ENCODE measurements at places on chromosomes 3 and 15.
A peak's percentile ranks its signal among the peaks of the same experiment; 100 is the strongest.

DNA sequence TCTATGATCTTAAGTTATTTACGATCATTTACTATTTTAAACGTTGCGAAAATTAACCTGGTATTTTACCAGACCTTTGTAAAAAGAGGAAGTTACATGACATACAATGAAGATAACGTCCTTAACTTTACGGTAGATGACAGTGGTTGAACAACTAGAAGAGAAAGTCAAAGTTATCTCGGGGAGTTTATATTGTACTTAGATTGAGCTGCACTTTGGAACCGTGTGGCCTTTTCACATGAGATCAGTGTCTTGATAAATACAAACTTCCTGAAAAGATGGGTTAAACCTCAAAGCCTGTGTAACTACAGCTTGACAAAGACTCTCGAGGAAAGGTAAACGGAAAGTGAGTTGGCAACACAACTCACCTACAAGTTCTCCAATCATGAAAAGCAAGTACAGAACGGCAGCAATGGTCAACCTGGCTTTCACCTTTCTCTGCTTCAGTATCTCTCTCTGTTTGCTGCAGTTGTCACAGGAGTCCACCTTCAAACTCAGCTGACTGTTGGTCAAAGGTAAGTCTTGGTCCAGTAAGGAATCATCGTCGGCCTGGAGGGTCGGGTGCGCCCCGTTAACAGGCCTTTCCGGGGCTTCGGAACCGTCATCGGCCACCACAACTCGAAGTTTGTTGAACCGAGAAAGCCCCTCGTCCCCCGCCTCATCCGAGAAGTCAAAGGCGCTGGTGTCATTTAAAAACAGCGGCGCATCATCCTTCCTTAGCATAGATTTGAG lies 793 bp downstream of the SLC30A4 start:
- H3K4me1 ChIP-seq, result peaks cover 36% of the 10 kb centered on the region
- H3K27ac ChIP-seq, result peak overlapping the region; percentile 93
- no peaks in the 10 kb centered on the region for H3K27me3 ChIP-seq
- DNase-seq, result no peak
- peaks cover 15% of the 10 kb centered on the region for H3K36me3 ChIP-seq
- H3K4me3 ChIP-seq, result peak overlapping the region; percentile 90

DNA sequence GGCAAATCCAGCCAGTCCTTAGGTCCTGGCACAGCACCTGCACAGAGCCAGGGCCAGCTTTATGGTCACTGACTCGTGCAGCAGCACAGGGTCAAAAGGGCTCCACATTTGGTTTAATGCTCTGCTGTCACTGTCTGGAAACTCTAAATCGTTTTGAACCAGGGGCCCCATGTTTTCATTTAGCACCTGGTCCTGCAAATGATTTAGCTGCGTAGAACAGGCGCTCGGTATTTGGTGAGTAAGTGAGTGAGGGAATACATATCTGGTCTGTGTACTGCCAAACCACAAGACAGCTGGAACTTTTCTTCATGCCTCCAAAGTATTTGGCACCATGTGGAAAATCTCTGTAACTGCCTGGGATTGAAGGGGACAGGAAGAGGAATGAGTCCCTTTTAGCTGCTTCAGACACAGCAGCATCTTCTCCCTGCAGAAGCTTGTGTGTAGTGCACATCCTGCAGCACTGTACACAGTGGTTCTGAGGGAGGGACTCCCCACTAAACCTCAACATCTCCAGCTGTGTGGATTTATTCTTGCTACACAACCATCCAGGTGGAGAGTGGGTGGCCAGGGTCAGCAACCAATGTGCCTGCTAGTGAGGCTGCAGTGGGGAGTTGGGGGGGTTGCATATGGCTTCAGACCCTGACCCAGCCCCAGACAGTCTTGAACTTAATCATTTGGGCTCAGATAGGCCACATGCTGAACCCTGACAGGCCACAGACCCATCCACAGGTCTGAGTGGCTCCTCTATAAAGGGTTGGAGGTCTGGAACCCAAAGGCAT lies 1.1 kb downstream of the SH2D7 start:
- DNase-seq, result no peak
- no peaks in the 10 kb centered on the region for H3K27me3 ChIP-seq
- no peaks in the 10 kb centered on the region for H3K36me3 ChIP-seq

DNA sequence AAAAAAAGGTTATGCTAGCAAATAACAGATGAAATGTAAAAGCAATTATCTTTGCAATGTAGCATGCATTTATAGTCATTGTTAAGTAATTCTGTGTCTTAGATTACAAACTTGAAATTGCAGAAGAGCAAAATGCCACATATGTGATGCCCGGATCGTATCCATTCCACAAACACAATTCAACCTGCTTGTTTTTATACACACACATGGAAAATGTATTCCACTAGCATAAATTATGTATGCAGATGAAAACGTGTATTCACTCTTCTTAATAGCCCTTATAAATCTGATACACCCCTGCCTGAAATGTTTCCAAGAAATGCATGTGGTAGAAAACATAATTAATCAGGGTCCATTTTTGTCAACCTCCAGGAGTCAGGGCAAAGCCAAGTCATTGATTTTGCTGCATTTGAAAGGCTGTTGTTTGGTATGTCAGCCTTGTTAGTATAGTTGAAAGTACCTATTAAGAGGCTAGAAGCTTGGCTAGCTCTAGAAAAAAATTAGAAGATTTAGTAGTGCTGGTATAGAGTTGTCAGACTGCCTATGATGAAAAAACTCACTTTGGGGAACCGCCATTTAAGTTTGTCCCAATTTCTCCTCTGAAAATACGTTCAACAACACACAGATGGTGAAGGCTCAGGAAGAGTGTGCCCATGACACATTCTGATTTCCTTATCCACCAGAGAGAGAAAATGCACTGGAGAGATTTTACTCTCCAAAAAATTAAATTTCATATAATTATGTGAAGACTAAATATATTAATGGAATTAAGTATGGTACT lies 69.2 kb upstream of the TMC3 start:
- no peaks in the 10 kb centered on the region for H3K4me1 ChIP-seq
- peaks cover 2% of the 10 kb centered on the region for H3K36me3 ChIP-seq
- no peak overlapping the region for H3K4me3 ChIP-seq

DNA sequence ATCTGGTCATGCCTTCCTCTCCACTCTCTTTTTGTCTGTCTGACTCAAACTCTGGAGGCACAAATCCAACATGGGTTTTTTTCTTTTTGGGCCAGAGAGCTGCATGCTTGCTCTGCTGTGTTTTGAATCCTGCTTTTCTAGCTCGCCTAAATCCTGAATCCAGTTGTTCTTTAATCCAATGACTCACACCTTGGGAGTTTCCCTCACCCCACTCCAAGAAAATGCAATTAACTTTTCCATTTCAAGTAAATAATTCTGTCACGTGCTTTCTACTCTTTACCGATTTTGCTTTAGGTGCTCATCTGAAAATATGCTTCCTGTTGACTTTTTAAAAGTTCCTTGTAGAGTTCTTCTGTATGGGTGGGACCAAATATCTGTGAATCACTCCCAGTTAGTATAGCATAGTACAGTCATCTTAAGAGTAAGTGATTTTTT lies 47.6 kb downstream of the SLMAP start:
- no peaks in the 10 kb centered on the region for H3K27me3 ChIP-seq
- DNase-seq, result no peak
- H3K4me3 ChIP-seq, result no peak overlapping the region
- H3K27ac ChIP-seq, result peak overlapping the region; percentile 22
- peaks cover 10% of the 10 kb centered on the region for H3K4me1 ChIP-seq

DNA sequence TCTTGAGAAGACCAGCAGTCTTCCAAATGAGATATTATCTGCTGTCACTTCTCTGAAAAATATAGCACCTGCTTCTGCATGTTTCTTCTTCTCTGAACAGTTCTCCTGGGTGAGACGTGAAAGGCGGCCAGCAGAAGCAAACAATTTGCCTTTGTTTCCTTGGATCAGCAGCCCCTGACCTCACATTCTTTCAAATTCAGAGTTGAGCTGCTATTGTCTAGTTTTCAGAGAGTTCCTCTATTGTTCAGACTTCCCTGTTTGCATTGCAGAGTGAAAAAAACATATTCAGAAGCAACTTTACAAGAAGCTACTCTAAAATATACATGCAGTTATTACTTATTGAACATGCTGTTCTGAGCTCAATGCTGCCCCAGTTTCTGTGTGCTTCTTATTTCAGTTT lies 653.6 kb downstream of the NAALADL2 start:
- H3K4me1 ChIP-seq, result peaks cover 15% of the 10 kb centered on the region
- peaks cover 15% of the 10 kb centered on the region for H3K36me3 ChIP-seq
- DNase-seq, result no peak
- H3K4me3 ChIP-seq, result no peak overlapping the region
- H3K27me3 ChIP-seq, result no peaks in the 10 kb centered on the region

DNA sequence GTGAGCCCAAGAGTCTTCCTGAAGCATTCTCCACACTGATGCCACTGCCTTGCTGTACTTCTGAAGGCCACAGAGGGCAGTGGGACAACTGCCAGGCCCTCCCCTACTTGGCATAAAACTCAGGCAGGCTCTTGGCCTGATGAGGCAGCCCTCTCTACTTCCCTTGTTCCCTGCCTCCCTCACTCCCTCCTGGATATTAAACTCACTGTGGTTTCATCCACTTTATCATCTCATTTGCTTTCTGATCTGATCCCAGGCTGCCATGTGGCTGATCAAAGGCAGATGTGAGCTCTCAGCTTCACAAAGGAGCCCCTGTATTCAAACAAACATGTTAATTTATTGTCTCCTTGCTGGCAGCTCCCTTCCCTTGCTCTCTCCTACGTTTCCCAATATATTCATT lies 533.5 kb downstream of the IGSF11 start:
- no peaks in the 10 kb centered on the region for H3K36me3 ChIP-seq
- no peak overlapping the region for H3K4me3 ChIP-seq

DNA sequence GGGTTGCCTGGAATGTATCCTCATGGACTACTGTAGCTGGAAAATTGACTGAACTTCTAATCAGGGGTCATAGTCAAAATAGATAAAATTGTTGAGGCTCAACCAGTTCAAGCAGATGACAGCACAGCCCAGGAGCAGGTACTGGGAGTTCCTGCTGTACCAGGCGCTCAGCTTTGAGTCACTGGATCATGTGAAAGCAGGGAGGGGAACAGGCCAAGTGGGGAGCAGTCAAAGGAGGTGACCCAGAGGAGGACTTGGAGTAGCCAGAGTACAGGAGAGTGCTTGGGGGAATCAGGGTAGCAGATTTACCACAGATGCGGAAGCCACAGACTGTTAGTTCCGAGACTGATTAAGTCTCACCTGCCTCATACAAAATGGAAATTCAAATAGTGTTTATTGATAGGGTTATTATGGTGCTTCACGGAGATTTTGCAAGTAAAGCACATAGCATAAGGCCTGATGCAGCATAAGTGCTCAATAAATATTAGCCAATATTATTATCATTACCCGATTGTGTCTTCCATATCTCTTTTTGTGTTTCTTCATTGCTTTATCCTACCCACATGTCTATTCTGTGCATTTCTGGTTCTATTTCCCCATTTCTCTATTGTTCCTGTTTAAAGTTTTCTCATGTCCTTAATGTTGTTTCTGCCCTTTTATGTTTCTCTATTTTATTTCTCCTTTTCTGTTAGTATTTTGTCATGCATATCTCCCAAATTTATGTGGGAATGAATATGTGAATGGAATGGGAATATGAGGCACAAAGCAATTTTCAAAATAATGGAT lies 369.2 kb upstream of the MCTP2 start:
- no peak overlapping the region for H3K27ac ChIP-seq
- no peaks in the 10 kb centered on the region for H3K36me3 ChIP-seq
- H3K27me3 ChIP-seq, result peaks cover 6% of the 10 kb centered on the region
- DNase-seq, result no peak

DNA sequence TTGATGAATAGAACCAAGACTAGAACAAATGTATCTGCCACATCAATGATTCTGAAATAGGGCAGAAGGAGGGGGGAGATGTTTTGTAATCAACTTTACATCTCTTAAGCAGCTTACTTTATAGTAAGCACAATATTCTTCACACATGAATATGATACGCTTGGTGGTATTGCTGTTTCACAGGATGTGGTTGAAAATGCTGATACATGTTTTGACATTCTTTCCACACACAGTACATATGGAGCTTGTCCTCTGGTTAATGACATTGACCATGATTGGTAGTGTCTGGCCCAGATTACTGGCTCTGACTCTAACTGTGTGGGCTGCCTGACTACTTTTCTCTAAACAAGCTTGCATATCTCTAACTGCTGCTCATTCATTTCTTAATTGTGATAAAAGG lies 168.9 kb downstream of the KLHL25 start:
- DNase-seq, result no peak
- no peaks in the 10 kb centered on the region for H3K27me3 ChIP-seq
- H3K36me3 ChIP-seq, result no peaks in the 10 kb centered on the region
- H3K4me3 ChIP-seq, result no peak overlapping the region
- no peak overlapping the region for H3K27ac ChIP-seq

DNA sequence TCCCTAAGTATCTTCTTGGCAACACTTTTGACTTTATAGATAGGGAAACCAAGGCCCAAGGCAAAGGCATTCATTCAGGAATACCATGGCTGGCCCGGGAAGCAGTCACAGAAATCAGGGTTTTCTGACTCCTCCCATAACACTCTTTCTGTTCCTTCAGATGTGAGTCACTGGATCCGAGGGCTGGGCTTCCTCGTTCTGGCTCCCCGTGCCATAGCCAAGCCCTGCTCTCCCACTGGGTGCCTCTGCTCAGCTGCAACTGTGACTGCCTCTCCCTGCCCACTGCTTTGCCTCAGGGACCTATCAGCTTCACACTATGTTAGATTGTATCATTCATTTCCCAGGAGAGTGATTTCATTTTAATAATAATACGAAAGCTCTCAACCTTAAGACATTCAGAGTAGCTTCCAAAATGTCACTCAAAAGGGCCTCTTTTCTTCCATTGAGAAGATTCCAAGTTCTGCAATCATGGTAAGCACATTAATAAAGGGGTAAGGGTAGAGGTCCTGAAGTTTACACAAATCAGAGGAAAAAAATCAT lies 50.2 kb downstream of the GABRB3 start:
- no peaks in the 10 kb centered on the region for H3K36me3 ChIP-seq
- peaks cover 8% of the 10 kb centered on the region for H3K4me1 ChIP-seq
- H3K4me3 ChIP-seq, result no peak overlapping the region

GRCh38 chr3:194687638-194688199 lies 2.0 kb downstream of the FAM43A start:
- H3K4me1 ChIP-seq, result peaks cover 61% of the 10 kb centered on the region
- H3K4me3 ChIP-seq, result peak overlapping the region; percentile 87
- H3K27ac ChIP-seq, result peak overlapping the region; percentile 93
- peaks cover 20% of the 10 kb centered on the region for H3K27me3 ChIP-seq
